ENCODE measurements at places on chromosomes 13 and 19.

- no peak for DNase-seq
Measured at GRCh38 chr13:38950987-38951386, 39.6 kb downstream of the STOML3 start.

DNA sequence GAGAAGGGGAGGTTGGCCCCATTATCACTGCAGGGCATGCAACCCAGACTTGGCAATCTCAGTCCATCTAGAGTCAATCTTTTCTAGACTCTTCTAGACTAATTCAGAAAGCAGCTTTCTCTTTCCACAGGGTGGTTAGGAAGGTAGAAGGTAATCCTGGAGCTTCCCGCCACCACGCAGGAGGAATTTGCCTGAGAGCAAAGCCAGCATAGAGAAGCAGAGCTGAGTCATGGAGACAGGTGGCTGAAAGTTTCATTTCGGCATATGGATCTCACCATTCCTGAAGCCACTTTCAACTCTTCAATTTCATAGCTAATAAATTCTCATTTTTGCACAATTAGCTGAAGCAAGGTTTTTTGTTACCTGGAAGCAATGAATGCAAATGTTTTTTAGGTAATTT lies 29.0 kb upstream of the FFAR2 start:
- no peak for DNase-seq

- DNase-seq, result peak; percentile 81
Measured at GRCh38 chr19:6551607-6552450, 21.0 kb downstream of the TNFSF9 start.

DNA sequence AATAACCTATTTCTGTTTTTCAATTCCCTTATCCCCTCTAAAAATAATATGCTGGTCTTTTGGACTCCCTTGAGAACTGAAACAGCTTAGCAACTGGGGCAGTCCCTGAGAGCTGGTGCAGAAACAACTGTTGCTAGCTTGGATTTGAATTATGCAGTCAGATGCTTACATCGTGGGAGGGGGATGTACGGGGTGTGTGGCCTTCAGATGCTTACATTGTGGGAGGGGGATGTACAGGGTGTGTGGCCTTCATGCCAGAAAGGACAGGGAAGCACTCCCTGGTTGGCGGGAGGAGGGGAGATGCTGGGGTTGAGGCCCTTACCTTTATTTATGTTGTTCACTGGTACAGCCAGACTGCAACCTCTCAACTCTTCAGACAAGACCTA lies 25.6 kb downstream of the LRCH1 start:
- DNase-seq, result no peak

- DNase-seq, result peak; percentile 62
Measured at GRCh38 chr13:23159205-23159759, 21.5 kb upstream of the SGCG start.

- no peak for DNase-seq
Measured at GRCh38 chr13:47474839-47475238, 526.2 kb downstream of the SUCLA2 start.

- no peak for DNase-seq
Measured at GRCh38 chr19:14164082-14164481, 27.7 kb upstream of the ASF1B start.

GRCh38 chr13:49436890-49437289 lies 7.0 kb downstream of the CAB39L start:
- no peak for DNase-seq

- no peak for DNase-seq
Measured at GRCh38 chr13:108156749-108157148, 58.6 kb downstream of the LIG4 start.

DNA sequence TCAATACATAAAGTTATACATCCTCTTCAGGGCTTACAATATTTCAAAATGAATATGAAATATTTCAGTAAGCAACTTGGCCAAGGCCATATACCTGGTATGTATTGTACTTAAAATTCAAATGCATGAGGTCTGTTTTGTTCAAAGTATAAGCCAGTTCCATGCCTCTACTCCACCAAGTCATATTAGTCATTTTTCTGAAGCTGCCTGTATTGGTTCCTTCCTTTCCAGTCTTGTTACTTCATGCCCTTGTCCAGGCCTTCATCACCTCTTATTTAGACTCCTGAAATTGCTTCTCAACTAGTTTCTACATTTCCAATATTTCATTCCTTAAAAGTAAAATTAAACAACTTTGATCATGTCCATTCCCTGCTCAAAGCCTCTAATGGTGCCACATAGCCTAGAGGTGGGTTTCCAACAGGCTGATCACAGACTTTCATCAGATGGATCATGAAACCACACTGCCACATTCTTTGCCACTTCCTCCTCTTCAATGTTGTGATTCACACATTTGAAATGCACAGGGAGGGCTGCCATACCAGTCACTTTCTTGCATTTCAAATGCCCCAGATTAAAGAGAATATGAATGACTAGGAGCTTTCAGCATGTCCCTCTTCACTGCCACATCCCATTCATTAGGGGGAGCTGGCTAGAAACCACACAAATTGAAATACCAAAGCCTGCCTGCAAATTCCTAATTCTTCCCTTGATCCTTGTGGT lies 424.1 kb upstream of the DACH1 start:
- no peak for DNase-seq

DNA sequence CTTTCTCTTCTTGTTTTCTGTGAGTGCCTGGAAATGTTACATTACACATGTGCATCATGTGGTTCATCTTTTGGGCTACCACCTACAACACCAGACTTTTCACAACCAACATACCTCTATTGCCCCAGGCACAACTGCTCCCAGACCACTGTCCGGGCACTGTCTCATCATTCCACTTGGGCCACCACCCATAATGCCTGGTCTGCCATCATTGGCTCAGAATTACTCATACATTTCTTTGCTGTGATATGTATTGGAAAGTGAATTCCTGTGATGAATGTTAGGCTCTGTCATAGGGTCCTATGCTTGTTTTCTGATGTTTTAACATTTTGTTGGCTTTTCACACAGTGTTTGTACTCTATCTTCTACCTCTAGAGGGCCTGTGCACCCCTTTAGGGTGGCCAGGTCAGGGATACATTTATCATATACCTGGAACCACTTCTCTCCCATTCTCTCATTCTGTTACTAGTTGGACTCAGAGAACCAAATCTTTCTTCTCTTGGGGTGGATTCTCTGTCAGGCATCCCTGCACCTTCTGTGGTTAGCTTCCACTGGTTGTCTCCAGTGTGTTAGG lies 172.8 kb downstream of the NHLRC3 start:
- DNase-seq, result no peak

Measured in activated CD8-positive, alpha-beta memory T cell treated with anti-CD3 and anti-CD28 coated beads for 24 hours (primary cell).